ENCODE measurements at places on chromosomes 5 and 9.

GRCh38 chr5:143826951-143827444, 15.0 kb downstream of the HMHB1 start:
- no peak for DNase-seq

DNA sequence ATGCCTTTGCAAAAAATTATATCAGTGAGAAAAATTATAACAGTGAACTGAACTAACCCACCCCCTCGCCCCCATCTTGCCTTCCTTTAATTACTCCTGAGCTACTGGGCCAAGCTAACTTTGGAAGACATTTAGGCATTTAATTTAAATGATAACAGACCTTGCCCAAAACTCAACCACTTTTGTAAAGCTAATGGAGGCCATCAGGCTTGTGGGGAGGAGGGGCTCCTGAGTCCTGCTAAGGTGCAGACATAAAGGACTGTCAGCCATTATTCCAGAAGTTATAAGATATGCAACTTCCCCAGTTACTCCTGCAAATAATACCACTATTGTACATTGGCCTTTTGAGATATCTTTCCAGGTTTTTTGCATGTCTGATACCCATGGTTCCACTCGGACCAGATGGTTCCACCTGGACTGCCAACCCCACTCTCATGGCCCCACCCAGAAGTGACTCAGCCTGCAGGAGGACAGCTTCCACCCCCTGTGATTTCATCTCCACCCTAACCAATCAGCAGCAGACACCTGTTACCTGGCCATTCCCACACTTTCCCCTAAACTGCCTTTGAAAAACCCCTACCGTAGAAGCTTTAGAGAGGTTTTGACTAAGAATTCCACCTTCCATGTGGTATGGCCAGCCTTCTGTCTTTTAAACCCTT, 805.4 kb upstream of the CDH6 start:
- DNase-seq, result no peak

GRCh38 chr5:83374547-83374946, 97.0 kb upstream of the VCAN start:
- DNase-seq, result no peak

DNA sequence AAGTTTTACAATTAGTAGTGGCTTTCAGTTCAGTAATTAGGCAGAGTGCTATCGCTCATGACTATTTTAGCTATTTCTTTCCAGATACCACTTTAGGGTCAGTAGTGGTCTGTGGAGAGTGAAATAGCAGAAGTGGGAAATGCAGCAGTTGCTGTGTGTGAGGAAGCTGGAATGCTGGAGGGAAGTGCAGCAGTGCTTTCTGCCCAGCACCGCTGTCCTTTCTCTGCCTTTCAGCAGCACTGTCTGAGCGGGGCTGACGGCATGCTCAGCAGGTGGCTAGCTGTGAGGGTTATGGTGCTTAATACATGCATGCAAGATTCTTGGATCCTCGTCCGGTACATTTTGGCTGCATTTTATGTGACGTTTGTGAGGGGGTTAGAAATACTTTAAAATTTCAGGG, 213.9 kb downstream of the PBX3 start:
- DNase-seq, result no peak

GRCh38 chr5:14476786-14477435, 104.7 kb upstream of the OTULINL start:
- no peak for DNase-seq

DNA sequence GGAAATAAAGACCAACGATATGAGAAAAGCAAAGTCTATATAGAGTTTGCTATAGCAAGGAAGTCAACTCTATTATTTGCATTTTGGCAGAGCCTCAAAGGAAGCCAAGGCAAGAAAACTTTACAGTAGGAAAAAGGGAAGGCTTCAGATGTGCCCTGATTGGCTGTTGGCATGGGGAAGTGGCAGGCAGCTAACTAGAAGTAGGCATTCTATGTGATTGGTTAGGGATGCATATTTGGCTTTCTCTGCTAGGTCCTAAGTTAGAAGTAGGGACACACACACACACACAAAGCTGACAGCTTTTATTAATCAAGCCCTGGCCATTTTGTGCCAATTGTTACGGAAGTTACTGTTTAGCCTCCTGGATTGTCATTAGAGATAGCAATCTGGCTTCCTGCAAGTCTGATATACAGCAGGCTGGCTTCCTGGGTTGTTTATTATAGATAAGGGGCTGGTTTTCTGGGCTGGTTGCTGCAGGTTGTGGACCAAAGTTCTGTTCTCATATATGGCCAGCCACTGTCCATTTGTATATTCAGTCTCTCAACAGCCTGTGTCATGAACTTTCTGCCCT, 308.1 kb upstream of the GRAMD2B start:
- no peak for DNase-seq

DNA sequence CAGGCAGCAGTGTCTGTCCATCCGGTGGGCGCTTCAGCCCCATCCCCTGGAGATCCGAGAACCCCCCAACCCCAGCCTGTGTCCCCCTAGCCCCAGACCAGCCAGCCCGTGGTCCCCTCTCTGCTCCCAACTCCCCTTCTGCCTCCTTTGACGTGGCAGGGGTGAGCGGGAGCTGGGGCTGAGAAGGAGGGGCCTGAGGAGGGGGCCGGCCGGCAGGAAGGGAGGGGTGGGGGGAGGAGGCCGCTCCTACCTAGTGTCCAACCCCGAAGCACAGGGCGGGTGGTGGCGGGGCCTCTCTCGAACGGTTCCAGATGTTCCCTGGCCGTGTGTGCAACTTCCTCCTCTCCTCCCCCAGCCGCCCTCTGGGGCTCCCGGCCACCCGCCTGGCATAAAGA, 31.0 kb downstream of the GOLGA2 start:
- no peak for DNase-seq

DNA sequence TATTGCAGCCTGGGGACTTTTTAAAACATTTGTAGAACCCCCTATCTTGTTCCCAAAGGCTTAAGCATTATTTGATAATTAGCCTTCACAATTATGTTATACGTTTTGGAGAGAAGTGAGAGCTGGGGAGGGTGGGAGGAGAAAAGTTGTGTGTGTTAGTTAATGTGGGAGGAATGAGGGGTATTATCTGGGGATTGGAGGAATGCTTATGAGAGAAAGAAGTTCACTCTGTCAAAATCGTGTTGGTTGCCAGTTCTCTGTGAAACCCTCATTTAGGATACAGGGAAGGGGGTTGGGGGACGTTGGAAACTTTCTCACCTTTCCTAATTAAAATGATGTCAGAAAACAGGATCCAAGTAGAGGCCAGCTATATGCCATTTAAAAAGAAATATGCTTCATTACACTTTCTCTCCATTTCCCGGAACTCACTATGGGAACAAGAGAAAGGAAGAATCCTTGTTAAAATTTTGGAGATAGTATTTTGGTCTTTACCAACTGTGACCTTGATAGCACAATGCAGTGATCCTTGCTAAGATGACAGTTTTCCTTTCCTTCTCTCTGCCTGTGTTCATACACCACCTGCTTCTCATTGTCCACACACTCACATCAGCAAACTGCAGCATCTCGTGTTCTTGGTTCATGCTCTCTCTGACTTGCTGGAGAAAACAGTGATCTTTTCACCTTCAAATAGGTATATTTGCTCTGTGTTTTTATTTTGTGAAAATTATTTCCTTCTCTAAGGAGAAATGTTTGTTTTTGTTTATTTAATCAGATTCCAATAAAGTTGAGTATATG, 336.7 kb upstream of the CLINT1 start:
- no peak for DNase-seq

- no peak for DNase-seq
These were observed 47.1 kb downstream of the MAPKAP1 start for GRCh38 chr9:125659954-125660353.

- no peak for DNase-seq
These were observed 67.0 kb downstream of the CAST start for GRCh38 chr5:96729156-96729555.

GRCh38 chr5:74457876-74458275, 182.7 kb downstream of the ENC1 start:
- no peak for DNase-seq

GRCh38 chr9:36820392-36820861, 213.6 kb downstream of the PAX5 start:
- DNase-seq, result no peak

GRCh38 chr9:127574072-127574993, 37.7 kb upstream of the STXBP1 start:
- no peak for DNase-seq

DNA sequence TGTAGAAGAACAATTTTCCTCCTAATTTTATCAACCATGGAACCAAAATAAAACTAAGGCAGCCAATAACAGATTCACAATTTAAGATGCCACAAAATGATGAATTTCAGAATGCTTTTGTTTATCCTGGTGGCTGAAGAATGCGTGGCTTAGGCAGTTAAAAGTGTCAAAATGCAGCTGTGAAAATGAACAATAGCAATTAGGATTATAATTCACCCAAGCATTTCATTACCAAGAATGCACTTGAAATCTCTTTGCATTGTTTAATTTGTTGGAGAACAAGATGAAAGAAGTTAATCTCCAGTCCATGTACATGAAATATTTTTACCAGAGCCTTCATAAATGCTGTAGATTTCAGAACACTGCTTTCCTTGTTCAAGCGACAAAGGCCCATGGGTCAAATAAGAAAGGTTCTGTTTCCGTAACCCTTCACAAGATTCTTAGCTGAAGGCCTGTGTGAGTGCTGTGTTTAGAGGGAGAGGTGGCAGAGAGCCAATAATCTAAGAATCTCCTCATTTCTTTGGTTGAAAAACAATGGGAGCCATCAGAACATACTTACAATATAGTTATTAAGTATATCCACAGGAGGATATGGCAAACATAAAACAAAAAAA, 39.3 kb downstream of the CLINT1 start:
- no peak for DNase-seq

GRCh38 chr9:134412298-134412711, 86.0 kb downstream of the RXRA start:
- no peak for DNase-seq

DNA sequence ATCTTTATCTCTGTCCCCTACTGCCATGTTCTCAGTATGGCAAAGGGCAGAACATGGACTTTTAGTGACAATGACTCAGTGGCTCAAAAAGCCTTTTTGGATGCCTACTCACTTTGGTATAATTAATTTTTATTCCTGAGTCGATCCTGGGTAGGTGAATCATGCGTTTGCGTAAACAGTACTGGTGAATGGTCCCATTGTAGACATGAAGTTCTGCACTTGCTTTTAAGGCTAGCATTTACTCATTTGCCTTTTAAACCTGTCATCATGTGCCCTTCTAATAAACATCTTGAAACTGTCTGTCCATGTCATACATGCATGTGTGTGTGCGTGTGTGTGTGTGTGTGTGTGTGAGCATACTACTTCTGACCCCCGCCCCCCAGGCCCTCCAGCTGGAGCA, 223.0 kb downstream of the AUH start:
- DNase-seq, result no peak

- DNase-seq, result no peak
These were observed 460.1 kb upstream of the TLE4 start for GRCh38 chr9:79111653-79112052.

GRCh38 chr9:114006155-114006550, 71.9 kb downstream of the AMBP start:
- DNase-seq, result no peak

DNA sequence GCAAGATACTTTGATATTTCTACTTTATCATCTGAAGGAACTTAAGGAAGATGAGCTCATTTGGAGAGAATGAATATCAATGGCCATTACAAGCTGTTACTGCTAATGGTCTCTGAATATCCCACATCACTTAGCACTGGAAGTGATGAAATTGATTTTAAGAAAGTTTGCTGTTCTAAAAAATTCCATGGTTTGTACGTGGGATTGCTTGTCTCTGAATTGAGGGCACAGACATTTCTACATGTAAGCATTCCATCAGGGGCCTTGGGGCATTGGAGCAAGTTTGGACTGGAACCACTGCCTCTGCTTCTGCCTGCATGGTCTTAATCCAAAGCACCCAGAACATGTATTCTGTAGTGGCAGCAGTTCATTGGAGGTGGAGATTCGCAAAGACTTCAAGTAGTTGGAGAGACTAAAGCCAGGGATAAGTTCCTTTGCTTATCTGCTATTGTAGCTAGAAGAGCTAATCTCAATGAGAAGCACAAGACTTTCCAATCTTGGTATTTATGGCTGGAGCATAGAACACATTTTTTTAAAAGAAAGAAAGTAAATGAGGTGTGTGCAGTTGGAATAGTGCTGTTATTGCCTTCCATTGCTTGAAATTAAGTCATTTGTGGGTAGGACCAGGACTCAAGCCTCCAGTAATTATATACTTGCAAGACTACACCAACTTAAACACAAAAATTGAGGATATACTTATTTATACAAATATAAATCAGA, 424.2 kb downstream of the SPATA31D1 start:
- DNase-seq, result no peak

- no peak for DNase-seq
These were observed 1313.0 kb downstream of the MAT2B start for GRCh38 chr5:164818445-164818844.

DNA sequence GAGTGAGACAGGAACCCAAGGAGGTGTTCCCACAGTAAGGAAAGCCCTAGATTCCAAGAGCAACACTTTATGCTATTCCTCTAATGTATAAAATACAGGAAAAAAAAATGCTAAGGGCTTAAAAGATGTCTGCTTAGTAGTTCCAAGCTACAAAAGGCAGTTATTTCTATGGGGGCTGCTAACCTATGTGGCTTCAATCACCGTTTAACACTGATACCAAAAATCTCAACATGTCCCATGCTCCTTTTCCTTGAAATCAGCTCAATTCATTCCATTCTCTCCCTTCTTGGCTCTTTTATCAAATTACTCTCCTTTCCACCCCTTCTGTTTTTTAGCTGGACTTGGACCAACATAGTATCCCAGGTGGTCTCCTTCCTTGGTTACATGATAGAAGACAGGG, 20.6 kb downstream of the CCNH start:
- DNase-seq, result no peak

DNA sequence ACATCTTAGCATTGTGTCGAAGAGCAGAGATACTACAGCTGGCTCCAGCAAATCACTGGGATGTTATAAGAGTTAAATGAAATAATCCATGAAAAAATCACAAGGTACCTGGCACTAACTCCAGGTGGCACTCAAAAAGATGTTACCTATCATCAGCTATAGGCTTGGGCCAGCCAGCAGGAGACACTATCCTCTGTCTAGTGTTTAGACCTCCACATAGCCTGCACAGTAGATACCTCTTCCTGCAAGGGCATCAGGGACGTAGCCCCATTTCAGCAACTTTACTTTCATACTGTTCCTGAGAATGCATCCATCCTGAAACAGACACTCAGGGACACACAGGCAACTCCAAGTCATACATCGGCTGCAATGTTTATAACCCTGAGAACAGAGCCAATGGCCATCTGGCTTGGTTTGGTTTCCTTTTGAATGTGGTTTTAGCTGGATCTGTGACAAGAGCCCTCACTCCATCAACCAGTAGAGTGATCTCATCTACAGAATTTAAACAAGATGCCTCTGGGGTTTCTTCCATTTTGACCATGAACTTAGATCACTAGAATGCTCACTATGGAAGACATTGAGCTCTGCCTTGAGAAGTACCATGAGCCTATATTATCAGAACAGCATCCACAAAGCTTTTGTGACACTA, 69.9 kb downstream of the TLE1 start:
- DNase-seq, result no peak

GRCh38 chr5:36630201-36631145, 24.1 kb downstream of the SLC1A3 start:
- no peak for DNase-seq
